ENCODE measurements at places on chromosomes 12 and 14.

DNA sequence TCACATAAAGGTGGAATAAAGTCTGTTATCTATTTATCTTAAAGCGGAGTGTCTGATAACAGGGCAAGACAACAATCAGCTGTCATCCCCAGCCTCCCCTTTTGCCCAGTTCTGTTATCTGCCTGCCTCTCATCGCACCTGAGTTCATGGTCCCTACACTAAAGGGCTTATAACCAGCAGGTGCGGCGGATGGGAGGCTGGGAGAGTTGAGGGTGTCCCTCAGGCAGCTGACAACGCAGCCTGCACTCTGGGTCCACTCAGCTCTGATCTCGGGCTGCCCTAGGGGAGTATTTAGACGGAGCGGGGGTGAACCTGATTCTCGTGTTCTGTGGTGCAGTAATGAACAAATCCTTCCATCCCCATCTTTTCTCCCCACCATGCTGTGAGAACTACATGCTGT lies 34.0 kb upstream of the JDP2 start:
- DNase-seq: no peak

DNA sequence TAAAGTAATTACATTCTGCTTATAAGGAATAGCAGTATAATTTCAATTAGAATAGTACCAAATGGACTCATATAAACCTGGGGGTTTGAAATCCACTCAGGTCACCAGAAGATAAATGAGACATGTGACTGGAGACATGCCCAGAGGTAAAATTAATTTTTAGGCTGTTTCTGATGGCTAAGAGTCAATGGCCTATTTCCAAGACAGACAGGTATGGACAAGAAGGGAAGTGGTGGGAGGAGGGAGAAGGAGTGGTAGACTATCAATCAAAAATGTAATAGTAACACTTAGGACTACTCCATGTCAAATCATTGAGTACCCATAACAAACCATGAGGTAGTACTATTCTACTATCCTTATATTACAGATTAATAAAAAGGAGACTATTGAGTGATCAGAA lies 544.0 kb downstream of the GALC start:
- no peak for DNase-seq

- DNase-seq: peak; percentile 93
These were observed at the start of gene AJUBA for GRCh38 chr14:22982477-22983245. AJUBA (minus strand) TSS chr14:22982551; CDS start chr14:22982266, 285 bp downstream.

- peak; percentile 58 for DNase-seq
These were observed at the start of gene RHOF for GRCh38 chr12:121793440-121793837. RHOF (minus strand) TSS chr12:121793688; CDS start chr12:121793633, 55 bp downstream.

GRCh38 chr12:54369597-54370131 lies 5.4 kb upstream of the GPR84 start:
- DNase-seq: no peak

DNA sequence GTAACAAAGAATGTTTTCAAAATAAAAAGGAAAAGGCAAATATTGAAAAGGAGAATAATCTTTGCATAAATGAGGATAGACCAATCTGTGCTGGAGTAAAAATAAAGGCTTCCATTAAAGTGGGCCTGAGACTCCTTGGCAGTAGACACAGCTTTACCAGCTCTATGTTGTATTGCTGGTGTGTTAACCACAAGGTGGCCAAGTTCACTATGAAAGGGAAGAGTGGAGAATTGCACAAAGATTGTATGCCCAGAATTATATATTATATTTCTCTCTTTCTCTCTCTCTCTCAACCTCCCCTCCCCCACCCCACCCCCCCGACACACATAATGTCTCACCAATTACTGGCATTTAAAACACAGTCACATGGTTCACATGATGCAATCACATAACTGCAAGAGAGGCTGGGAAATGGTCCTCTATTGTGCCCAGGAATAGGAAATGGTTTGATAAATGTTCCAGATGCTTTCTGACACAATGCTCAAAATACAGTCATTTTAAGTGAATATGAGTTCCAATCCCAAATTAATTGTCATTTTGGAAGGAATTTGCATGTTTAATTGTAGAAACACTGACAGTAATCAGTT lies 222.6 kb upstream of the SYT1 start:
- DNase-seq: no peak

DNA sequence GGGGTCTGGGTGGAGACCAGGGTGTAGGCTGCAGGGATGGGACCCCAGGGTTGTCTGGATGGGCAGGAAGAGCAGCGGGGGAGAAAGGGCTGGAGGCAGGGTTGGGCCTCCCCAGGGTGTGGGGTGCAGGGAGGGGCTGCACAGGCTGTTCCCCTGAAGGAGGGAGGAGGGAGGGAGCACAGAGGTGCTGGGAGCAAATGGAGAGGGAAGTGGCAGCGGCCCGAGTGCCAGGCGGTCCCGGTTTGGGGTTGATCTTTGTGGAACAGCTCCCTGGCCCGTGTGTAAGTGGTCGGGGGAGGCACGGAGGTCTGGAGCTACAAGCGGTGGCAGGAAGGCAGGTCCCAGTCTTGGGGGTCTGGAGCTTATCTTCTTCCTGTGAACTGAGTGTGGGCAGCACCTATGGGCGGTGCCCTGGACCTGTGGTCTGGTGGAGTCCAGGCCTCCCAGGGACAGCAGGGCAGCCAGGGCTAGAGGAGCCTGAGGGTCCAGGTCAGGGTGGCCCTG lies 391.6 kb downstream of the TMEM121 start:
- DNase-seq: peak; percentile 6

DNA sequence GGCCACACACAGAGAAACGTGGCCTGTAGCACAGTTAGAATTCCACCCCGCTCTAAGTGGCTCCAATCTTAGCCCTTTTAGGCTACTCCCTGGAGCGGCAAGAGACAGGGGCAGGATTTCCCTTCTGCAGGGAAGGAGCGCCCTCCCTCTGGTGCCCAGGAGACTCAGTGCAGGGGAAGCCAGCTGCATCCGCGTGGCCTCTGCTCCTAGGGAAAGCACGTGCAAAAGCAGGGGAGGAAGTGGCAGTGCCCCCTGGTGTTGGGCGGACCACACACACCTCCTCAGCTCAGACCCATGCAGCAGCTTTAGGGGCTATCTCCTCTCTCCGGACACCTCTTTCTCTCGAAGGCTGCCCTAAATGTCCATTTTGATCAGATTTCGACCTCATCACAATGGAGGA lies 50.0 kb downstream of the SPRING1 start:
- peak; percentile 46 for DNase-seq

DNA sequence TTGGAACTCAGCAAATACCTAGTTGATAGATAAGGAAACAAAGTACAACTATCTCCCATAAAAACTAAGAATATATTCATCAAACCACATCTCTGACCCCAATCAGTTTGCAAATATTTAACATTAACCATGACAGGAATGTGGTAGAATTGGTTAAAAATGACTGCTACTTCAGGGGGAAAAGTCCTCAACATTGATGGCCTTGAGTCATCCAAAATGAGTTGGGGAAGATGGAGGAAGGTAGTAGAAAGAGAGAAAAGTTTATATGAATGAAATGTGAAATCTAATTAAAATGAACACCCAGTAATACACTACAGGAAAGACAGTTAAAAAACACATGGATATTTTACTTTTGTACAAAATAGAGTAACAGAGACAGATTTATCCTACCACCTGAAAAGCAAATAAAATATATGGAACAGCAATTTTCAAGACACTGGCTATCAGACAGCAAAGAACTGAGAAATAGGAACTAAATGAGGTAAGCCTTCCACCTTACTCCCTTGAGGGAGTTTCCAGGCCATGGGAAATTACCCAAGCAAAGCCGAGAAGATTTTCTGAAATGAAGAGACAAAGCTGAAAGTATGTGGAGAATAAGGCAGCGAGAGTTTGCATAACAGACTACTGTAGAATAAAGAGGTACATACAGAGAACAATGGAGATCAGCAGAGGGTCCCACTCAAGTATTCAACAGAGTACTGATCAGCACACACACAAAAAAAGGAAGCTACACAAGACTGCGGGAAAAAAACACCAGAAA lies 49.6 kb downstream of the TC2N start:
- no peak for DNase-seq

- no peak for DNase-seq
These were observed 96.6 kb downstream of the SCN8A start for GRCh38 chr12:51687614-51688013.

DNA sequence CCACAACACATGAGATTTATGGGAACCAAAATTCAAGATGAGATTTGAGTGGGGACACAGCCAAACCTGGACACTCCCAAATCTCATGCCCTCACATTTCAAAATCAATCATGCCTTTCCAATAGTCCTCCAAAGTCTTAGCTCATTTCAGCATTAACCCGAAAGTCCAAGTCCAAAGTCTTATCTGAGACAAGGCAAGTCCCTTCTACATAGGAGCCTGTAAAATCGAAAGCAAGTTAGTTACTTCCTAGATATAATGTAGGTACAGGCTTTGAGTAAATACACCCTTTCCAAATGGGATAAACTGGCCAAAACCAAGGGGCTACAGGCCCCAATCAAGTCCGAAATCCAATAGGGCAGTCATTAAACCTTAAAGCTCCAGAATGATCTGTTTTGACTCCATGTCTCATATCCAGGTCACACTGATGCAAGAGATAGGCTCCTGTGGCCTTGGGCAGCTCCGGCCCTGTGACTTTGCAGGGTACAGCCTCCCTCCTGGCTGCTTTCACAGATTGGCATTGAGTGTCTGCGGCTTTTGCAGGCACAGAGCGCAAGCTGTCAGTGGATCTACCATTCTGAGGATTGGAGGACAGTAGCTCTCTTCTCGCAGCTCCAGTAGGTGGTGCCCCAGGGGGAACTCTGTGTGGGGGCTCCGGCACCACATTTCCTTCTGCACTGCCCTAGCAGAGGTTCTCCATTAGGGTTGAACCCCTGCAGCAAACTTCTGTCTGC lies 60.1 kb downstream of the LRIG3 start:
- DNase-seq: no peak

DNA sequence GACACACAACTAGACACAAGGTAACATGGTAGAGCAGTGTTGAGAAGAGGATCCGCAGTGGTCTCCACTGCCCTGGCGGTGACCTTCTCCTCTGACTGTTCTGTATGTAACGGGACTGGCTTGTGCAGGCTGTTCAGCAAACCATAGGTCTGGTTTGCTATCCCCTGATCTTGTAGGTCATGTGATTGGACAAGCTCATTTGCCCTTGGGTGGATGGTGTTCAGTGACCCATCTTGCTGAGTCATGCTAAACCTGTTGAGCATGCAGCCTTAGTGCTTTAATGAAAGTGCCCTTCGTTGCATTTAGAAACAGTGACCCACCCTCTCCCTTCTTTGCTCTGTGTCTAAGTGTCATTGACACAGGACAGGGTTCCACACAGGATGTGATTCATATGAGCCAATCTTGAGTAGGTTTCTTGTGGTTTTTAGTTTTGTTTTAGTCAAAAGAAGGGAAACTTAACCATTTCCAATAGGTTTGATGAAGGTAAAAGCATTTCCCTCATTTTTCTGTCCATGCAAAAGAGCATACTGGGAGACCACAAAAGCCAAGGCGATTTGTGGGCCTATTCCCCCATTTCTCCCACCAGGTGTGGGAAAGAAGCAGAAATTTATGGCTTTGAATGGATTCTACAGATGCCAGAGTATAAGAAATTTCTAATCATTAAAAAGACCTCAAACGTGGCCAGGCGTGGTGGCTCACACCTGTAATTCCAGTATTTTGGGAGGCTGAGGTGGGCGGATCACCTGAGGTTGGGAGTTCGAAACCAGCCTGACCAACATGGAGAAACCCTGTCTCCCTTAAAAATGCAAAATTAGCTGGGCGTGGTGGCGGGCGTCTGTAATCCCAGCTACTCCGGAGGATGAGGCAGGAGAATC lies 32.6 kb upstream of the HIF1A start:
- no peak for DNase-seq

DNA sequence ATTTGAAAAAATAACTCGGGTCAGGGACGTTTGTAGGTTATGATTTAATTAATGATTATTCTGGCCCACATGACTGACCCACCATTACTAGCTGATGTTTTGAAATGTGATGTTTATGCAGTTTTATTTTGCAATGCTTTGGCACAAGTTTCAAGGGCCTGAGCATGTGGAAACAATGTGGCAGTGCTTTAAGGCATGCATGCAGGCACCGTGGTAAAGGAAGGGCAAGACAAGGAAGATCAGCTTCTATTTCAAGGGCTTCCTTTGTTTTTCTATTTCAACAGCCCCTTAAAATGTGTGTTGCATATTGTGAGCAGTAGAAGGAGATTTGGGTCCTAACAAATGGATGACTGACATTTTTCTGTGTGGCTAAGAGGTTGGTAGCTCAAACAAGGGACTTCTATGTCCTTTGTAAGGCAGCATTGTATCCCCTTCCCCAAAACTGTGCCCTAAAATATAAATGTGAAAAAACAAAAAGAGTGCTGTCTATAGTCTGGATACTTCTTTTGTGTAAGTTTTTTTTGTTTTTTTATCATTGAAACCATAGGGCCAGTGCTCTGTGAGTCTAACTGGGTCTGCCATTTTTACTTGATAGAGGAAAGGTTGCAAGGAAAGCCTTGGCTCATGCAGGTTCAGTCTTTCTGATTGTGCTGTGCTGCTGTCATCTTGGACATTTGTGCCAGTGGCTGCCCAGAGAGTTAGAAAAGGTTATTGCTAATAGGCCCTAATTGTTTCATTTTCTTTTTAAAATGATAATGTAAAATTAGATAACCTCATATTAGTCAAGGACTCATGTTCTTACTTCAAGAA lies 103.5 kb downstream of the FGD4 start:
- DNase-seq: no peak

- DNase-seq: peak; percentile 61
These were observed at the start of gene B4GALNT3 for GRCh38 chr12:459430-460258. B4GALNT3 (plus strand) TSS chr12:459939; CDS start chr12:460377, 438 bp downstream.

GRCh38 chr14:105411985-105412770 lies 7.4 kb upstream of the MTA1 start:
- no peak for DNase-seq

GRCh38 chr14:103625356-103626095 lies 3.5 kb upstream of the KLC1 start:
- DNase-seq: no peak

DNA sequence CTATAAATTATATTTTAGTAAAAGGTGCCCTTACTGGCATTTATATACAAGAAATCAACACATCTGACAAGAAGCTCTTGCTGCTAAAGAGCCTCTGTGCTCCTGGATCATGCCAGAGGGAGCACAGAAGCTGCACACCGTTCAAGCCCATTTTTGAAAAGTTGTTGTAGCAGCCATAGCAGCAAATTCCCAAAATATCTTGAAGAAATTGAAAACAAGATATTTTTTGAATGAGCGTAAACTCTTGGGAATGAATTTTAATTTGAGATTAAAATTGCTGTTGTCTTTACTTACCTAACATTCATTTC lies 540 bp upstream of the CLEC2D start:
- DNase-seq: no peak

GRCh38 chr14:103064978-103065377 lies 7.6 kb upstream of the CDC42BPB start:
- no peak for DNase-seq

- no peak for DNase-seq
These were observed 7.5 kb downstream of the C14orf132 start for GRCh38 chr14:96046630-96047029.
